T-helper 1 cell (primary cell): ENCODE measurements at places on chromosomes 7 and 10.

DNA sequence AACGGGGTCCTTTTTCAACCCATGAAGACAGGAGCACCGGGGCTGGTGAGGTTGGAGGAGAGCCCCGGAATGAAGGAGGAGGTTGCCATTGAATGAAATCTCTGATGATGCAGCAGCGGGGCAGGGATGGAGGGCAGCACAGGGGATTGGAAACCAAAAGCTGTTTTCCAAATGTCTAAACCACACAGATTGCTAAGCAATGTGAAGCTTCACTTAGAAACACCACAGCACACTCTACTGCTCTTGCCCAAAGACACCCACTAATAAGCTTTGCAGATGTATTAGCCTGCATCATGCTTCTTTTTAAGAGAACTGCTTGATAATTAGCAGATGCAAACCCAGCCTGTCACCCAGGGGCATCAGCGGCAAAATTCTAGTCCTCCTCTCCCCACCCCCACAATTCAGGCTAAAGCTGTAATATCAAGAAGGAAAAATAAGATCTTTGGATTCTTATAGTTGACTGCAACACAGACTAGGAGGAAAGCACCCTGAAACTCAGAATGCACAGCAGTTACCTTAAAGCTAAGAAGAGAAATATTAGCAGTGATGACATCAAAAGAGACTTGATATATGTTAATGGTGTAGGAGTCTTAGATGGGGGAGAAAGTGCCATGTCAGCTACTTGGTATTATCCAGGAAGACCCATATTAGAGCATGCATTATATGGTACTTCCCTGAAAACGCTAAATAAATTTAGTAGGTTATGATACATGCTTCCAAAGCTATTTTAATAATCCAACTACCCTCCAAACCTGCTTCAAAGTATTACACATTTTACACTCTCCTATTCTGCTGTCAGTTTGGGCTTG is 666.7 kb downstream of the KCNMA1 start:
- DNase-seq, result no peak

GRCh38 chr10:102222797-102223196 is 3.3 kb upstream of the ELOVL3 start:
- no peak for DNase-seq

GRCh38 chr7:16571941-16572340 is 45.3 kb downstream of the LRRC72 start:
- DNase-seq, result no peak

GRCh38 chr10:85922356-85923129 is 444.1 kb downstream of the GRID1 start:
- DNase-seq, result no peak

DNA sequence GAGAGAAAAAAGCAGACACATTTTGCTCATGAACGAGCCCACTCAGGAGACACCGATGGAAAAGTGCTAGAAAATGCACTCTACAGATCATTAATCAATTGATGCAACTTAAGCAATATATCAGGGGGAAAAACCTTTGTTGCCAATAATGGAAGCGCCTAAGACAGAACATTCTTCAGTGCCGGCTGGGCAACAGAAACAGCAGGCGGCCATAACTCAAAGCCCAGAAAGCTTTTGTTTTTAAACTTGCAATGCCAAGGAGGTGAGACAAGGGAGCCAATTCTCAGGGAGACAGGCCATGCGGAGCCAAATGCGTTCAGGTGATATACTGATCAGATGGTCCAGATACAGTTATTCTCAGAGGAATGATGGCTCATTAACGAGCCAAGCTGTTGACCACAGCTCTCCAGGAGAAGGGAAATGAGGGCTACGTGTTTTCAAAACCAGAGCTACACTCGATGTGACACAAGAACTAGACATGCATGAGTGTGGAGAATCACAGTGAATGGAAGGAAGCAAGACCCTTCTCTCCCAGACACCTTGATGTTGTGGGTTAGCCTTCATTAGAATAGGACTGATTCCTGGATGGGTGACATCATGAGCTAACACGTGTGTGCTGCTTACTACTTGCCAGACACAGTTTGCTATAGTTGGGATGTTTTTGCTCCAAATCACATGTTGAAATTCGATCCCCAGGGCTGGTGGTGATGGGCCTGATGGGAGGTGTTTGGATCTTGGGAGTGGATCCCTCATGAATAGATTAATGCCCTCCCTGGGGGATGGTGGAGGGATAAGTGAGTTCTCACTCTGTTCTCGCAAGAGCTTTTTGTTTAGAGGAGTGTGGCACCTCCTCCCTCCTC is 79.1 kb upstream of the KCNMA1 start:
- DNase-seq, result no peak

DNA sequence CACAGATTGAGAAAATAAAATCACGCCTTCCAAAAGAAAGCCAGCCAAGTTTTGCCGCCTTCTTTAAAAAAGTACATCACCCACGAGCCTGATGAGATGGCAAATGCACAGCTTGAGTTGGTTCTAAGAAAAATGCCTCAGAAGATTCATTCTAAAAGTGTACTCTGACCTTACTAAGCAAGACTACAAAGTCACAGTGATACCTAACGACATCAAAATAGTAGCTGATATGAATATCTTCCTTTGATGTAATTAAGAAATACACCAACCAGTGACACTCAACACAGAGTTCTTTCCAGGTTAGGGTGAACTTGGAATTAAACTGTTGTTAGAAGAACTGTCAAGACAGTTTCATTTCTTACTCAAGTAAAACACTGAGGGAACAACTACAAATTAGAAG is 78.0 kb upstream of the AMPH start:
- no peak for DNase-seq
